ENCODE measurements at places on chromosomes 1 and 21. TPM values are rescaled to one million over a fixed set of nuclear protein-coding genes. Genes with fewer than 3 reads are reported as not detected.

The C1QTNF12 gene
- 2.8 TPM for total RNA-seq

The WDR4 gene
- 75.1 TPM for total RNA-seq

The KIF14 gene
- total RNA-seq: 11.6 TPM

The PAQR6 gene
- 4.6 TPM for total RNA-seq

The RHOU gene
- 0.51 TPM for total RNA-seq

The OR2L13 gene
- total RNA-seq: not detected

The SMIM1 gene
- 0.66 TPM for total RNA-seq

The USH2A gene
- not detected for total RNA-seq

The RGS2 gene
- 5.2 TPM for total RNA-seq

The MIXL1 gene
- total RNA-seq: not detected

The HLX gene
- total RNA-seq: 5.7 TPM

The PMVK gene
- 47.4 TPM for total RNA-seq

The OR2T11 gene
- total RNA-seq: not detected

The IL22RA1 gene
- total RNA-seq: not detected

The TEKT2 gene
- not detected for total RNA-seq

The FAM131C gene
- 0.38 TPM for total RNA-seq

The ETNK2 gene
- total RNA-seq: not detected

The TNFAIP8L2 gene
- total RNA-seq: 29.4 TPM

The WNT9A gene
- not detected for total RNA-seq

The CHRNB2 gene
- total RNA-seq: 0.14 TPM

The SPRR5 gene
- not detected for total RNA-seq

The HSPB7 gene
- not detected for total RNA-seq

The VSIG8 gene
- not detected for total RNA-seq

The VAMP3 gene
- 23.8 TPM for total RNA-seq

The RBBP4 gene
- 329 TPM for total RNA-seq

The DUSP23 gene
- 33.0 TPM for total RNA-seq

The NMNAT2 gene
- not detected for total RNA-seq

The FHAD1 gene
- not detected for total RNA-seq

The SETDB1 gene
- 62.3 TPM for total RNA-seq

The UBE2U gene
- not detected for total RNA-seq

The SERPINC1 gene
- total RNA-seq: not detected

The CD52 gene
- 297 TPM for total RNA-seq

The ADAMTSL4 gene
- total RNA-seq: 1.8 TPM

The S100A14 gene
- not detected for total RNA-seq

The INKA2 gene
- 2.6 TPM for total RNA-seq

The MAN1C1 gene
- total RNA-seq: 2.9 TPM

The SPRR4 gene
- not detected for total RNA-seq

The KCNJ9 gene
- not detected for total RNA-seq

The C1orf116 gene
- total RNA-seq: not detected

The NEGR1 gene
- not detected for total RNA-seq

The CRP gene
- not detected for total RNA-seq

The WLS gene
- 0.19 TPM for total RNA-seq

The BRINP2 gene
- not detected for total RNA-seq

The ALG6 gene
- total RNA-seq: 27.7 TPM

The CD101 gene
- total RNA-seq: 0.82 TPM

The SYTL1 gene
- total RNA-seq: 29.7 TPM

The CFHR2 gene
- total RNA-seq: 0.37 TPM

The UTS2 gene
- total RNA-seq: not detected

The CCDC18 gene
- 16.4 TPM for total RNA-seq

The PLOD1 gene
- total RNA-seq: 40.3 TPM

The NECTIN4 gene
- total RNA-seq: not detected

The LCE1F gene
- not detected for total RNA-seq

The TNFRSF8 gene
- 35.1 TPM for total RNA-seq

The OLFM3 gene
- total RNA-seq: not detected

The TMPRSS3 gene
- 58.7 TPM for total RNA-seq
